ENCODE measurements at places on chromosomes 11 and 22. TPM values are rescaled to one million over a fixed set of nuclear protein-coding genes. Genes with fewer than 3 reads are reported as not detected.

The KRTAP5-2 gene
- not detected for total RNA-seq

The PHLDA2 gene
- total RNA-seq = 5.4 TPM

The TSSK2 gene
- total RNA-seq = not detected

The MMP8 gene
- not detected for total RNA-seq

The RAB38 gene
- 16.0 TPM for total RNA-seq

The DERL3 gene
- total RNA-seq = 8.7 TPM

The ELMOD1 gene
- 1.6 TPM for total RNA-seq

The MGAT3 gene
- total RNA-seq = 9.2 TPM

The MEI1 gene
- 0.36 TPM for total RNA-seq

The SCN4B gene
- total RNA-seq = 2.8 TPM

The OR51B4 gene
- total RNA-seq = not detected

The PANX3 gene
- total RNA-seq = not detected

The SLC5A4 gene
- total RNA-seq = not detected

The CSTF3 gene
- total RNA-seq = 61.0 TPM

The LIF gene
- 3.3 TPM for total RNA-seq

The LAMTOR1 gene
- 82.1 TPM for total RNA-seq

The SHISA8 gene
- total RNA-seq = 0.90 TPM

The RPS13 gene
- total RNA-seq = 1,336 TPM

The OR52I1 gene
- total RNA-seq = not detected

The OR4A16 gene
- not detected for total RNA-seq

The RPS19BP1 gene
- 77.5 TPM for total RNA-seq

The CCDC87 gene
- 1.1 TPM for total RNA-seq

The TSPAN32 gene
- total RNA-seq = not detected

The NRGN gene
- 0.60 TPM for total RNA-seq

The MRE11 gene
- total RNA-seq = 40.1 TPM

The FAM181B gene
- 0.37 TPM for total RNA-seq

The PELI3 gene
- 7.6 TPM for total RNA-seq

All from H1 (cell line).